ENCODE measurements at places on chromosomes 3 and 15. TPM values are rescaled to one million over a fixed set of nuclear protein-coding genes. Genes with fewer than 3 reads are reported as not detected.

Gene CCDC80
- 272 TPM for total RNA-seq

Gene HCN4
- 2.2 TPM for total RNA-seq

Gene PP2D1
- total RNA-seq, result not detected

Gene TRAIP
- 3.4 TPM for total RNA-seq

Gene CLSTN2
- total RNA-seq, result 80.9 TPM

Gene CPLX3
- total RNA-seq, result not detected

Gene GOLGA8G
- not detected for total RNA-seq

Gene DPPA2
- total RNA-seq, result 0.48 TPM

DNA sequence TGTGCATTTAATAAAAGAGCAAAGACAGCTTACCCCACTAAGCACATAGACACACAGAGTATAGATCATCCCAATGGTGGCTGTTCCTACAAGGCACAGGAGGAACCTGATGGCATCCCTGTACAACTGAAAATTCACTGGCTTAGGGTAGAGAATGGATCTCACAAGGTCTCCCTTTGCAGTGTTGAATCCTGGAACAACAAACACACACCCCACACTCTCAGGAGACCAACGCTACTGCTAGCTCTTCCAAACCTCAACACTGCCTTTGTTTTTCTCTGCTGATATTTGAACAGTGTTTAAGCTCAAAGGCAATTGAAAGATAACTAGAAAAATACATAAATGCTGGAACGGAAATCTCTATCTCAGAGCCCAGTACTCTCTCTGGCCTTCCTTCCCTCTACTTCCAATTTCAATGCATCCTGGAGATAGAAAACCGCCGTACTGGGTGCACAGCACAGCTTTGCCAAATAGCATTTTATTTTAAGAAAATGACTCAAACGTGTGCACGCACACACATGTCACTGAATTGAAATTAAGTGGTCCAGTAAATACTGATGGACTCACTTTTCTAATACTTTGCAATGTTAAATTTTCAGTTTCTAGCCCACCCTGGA, 87.5 kb upstream of the ATP13A5 start:
- no peak overlapping the region for H3K4me3 ChIP-seq
- no peaks in the 10 kb centered on the region for H3K36me3 ChIP-seq
- no peaks in the 10 kb centered on the region for H3K27me3 ChIP-seq
- no peaks in the 10 kb centered on the region for H3K4me1 ChIP-seq

DNA sequence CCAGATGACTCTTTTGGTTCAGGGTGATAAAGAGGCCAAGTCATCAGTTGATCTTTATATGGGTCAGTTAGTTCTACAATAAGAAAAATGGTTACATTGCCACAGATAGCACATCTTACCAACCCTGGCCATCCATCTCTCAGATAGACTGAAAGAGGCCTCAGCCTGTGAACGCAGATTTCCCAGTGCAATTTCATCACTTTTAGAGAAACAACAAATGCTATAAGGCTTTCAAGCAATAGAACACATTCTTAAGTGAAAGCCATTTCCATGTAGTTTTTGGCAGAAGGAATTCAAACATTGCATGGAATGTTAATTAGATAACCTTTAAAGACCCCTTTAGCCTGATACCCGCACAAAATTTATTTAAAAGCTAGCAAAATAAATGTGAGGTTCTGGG, 200.6 kb upstream of the ZBTB20 start:
- H3K27me3 ChIP-seq, result no peaks in the 10 kb centered on the region
- no peak overlapping the region for H3K27ac ChIP-seq
- peak; percentile 12 for DNase-seq
- H3K36me3 ChIP-seq, result no peaks in the 10 kb centered on the region
- no peak overlapping the region for H3K4me3 ChIP-seq

- no peak overlapping the region for H3K27ac ChIP-seq
- H3K27me3 ChIP-seq, result no peaks in the 10 kb centered on the region
- no peaks in the 10 kb centered on the region for H3K4me1 ChIP-seq
- peak; percentile 29 for DNase-seq
Measured at GRCh38 chr15:84611631-84612030, 10.8 kb downstream of the ZSCAN2 start.

DNA sequence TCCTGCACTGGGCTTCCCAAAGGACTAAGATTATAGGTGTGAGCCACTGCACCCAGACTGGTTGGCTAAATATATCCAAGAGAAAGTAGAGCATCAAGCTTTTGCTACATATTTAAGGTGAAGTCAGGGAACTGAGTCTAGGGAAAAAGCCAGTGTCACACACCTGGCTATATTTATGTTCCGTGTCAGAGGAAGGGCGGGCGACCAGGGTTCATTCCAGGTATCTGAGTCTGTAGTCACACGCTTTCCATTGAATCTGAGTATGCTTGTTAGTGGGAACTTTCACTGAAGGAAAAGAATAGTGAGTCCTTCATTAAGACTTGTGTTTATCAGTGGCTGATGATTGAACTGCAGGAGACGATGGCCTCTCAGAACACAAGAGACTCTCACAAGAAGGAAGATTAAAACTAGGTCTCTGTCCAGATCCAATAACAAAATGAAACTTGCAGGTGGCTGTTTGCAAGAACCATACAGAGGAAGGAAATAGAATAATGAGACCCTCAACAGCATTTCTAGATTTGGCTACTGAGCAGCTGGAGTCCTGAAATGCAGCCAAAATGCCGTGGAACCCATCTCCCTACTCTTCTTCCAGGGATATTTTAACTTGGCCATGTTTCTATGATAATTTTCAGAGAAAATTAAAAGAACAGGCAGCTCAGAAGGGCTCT, 276.3 kb downstream of the THSD4 start:
- H3K4me3 ChIP-seq, result no peak overlapping the region
- no peaks in the 10 kb centered on the region for H3K4me1 ChIP-seq
- H3K27ac ChIP-seq, result no peak overlapping the region
- DNase-seq, result no peak

DNA sequence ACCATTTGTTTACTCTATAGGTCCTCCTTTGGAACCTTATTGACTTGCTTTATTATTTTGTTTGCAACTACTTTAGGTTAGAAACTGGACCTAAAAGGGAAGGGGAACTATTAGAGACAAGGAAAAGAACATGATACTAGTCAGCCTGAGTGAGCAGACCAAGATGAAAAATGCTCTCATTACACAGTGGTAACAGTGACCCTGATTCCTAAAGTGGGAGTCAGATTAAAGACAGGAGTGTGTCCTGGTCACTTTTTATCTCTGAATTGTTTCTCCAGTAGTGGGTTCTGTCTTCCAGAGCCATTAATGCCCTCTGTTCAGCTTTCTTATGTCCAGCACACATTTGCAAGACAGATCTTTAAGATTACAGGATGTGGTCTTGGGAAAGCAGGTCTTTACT, 124.1 kb downstream of the TMEM108 start:
- H3K4me1 ChIP-seq, result no peaks in the 10 kb centered on the region
- no peaks in the 10 kb centered on the region for H3K27me3 ChIP-seq
- H3K36me3 ChIP-seq, result no peaks in the 10 kb centered on the region
- no peak overlapping the region for H3K27ac ChIP-seq

DNA sequence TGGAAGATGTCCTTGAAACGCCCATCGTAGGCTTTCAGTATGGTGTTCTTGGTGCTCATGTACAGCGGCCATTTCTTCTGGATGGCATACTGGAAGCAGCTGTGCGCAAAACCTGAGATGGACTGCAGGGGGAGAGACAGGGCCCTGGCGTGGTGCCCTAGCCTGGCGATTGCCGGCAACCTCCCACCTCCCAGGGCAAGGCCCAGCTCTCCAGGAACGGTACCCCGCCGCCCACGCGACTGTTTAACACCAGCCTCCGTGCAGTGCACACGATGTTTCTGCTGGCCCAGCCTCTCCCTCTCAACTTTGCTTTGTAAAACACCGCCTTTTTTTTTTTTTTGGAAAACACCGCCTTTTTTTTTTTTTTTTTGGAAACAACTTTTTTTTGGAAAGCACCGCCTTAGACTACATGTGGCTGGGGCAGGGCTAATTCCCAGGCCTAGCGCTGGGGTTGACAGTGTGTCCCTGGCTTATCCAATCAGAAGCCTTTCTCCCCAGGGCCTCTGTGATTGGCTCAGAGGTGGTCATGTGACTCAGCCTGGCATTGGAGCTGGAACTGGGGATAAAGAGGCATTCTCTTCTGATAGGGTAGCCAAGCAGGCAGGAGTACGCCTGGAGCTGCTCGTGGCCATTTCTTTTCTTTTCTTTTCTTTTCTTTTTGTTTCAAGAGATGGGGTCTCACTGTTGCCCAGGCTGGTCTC, 14.7 kb downstream of the IDH2 start:
- H3K4me1 ChIP-seq, result no peaks in the 10 kb centered on the region
- H3K4me3 ChIP-seq, result no peak overlapping the region
- H3K36me3 ChIP-seq, result peaks cover 9% of the 10 kb centered on the region
- H3K27ac ChIP-seq, result no peak overlapping the region
- no peaks in the 10 kb centered on the region for H3K27me3 ChIP-seq
- no peak for DNase-seq

GRCh38 chr15:31266712-31267111, 59.9 kb upstream of the KLF13 start:
- H3K4me1 ChIP-seq, result peaks cover 3% of the 10 kb centered on the region
- no peak overlapping the region for H3K4me3 ChIP-seq
- no peaks in the 10 kb centered on the region for H3K27me3 ChIP-seq
- DNase-seq, result no peak
- no peaks in the 10 kb centered on the region for H3K36me3 ChIP-seq

DNA sequence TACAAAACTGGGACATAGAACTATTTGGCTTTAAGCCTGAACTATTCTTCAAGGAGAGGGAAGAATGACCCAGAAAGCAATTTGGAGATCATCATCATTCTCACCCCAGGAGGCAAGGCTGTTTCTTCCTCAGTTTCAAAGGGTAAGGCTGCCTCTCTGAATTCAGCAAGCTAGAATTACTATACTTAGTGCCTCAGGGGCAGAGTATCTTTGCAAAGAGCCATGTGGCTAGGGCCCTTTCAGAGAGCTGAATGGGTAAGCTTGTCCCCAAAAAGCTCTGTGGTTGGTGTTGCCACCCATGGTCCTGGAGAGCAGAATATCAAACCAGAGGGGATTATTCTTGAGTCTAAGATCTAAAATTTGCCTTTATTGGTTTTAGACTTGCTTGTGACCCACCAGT, 720.3 kb upstream of the ARPP21 start:
- H3K27me3 ChIP-seq, result no peaks in the 10 kb centered on the region
- no peaks in the 10 kb centered on the region for H3K4me1 ChIP-seq
- H3K4me3 ChIP-seq, result no peak overlapping the region
- no peak for DNase-seq

DNA sequence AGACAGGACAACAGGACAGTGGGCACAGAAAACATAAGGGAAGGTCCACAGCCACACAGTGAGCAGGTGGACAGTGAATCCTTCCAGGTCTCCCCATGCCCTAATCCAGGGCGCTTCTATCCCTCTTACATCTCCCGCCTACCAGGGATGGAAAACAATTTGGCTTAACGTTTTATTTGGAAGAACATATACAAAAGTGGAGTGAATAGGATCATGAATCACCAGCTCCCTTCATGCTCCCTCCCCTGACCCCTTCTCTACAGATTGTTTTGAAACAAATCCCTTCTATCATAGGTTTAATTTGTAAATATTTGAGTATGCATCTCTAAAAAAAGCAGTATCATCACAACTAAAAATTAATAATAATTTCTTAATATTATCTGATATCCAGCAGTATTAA, 52.5 kb downstream of the CLDN11 start:
- no peaks in the 10 kb centered on the region for H3K4me1 ChIP-seq
- no peak overlapping the region for H3K4me3 ChIP-seq
- H3K27me3 ChIP-seq, result no peaks in the 10 kb centered on the region
- no peaks in the 10 kb centered on the region for H3K36me3 ChIP-seq
- H3K27ac ChIP-seq, result no peak overlapping the region
- no peak for DNase-seq

DNA sequence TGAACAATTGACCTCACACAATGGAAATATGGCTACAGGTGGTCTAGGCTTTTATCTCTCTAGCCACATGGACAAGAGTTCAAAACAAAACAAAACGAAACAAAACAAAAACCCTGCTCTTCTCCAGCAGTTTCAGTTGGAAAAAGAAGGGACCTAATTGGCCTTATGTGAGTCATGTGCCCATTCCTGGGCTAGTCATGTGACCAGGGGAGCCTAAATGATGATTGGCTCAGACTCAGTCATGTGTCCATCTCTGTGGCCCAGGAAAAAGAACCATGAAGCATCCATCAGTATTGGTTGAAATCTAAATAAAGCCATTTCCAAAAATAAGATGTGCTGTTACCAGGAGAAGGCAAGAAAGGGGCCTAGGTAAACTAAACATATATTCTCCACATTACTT, 96.8 kb downstream of the ANXA2 start:
- H3K27ac ChIP-seq, result no peak overlapping the region
- DNase-seq, result no peak
- H3K4me3 ChIP-seq, result no peak overlapping the region
- H3K4me1 ChIP-seq, result peaks cover 7% of the 10 kb centered on the region
- peaks cover 4% of the 10 kb centered on the region for H3K27me3 ChIP-seq

- peaks cover 35% of the 10 kb centered on the region for H3K4me1 ChIP-seq
- peaks cover 48% of the 10 kb centered on the region for H3K36me3 ChIP-seq
- DNase-seq, result no peak
- H3K27ac ChIP-seq, result no peak overlapping the region
Measured at GRCh38 chr15:63072023-63072650, 29.6 kb downstream of the TPM1 start.

- no peak overlapping the region for H3K27ac ChIP-seq
- H3K4me3 ChIP-seq, result no peak overlapping the region
- H3K4me1 ChIP-seq, result peaks cover under 1% of the 10 kb centered on the region
Measured at GRCh38 chr3:123337948-123338619, 110.8 kb downstream of the ADCY5 start.

DNA sequence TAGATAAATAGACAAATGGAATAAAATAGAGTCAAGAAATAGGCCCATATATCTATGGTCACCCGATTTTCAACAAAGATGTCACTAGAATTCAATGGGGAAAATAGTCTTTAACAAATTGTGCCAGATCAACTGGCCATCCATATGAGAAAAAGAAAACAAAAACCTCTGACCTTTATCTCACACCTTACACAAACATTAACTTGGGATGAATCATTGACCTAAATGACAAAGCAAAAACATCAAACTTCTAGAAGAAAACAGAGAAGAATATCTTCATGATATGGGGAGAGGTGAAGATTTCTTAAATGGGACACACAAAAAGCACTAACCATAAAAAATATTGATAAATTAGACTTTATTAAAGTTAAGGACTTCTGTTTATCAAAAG, 31.9 kb downstream of the ITGA11 start:
- no peak overlapping the region for H3K4me3 ChIP-seq
- H3K27ac ChIP-seq, result peak overlapping the region; percentile 16
- no peak for DNase-seq
- no peaks in the 10 kb centered on the region for H3K27me3 ChIP-seq
- H3K36me3 ChIP-seq, result peaks cover 7% of the 10 kb centered on the region

DNA sequence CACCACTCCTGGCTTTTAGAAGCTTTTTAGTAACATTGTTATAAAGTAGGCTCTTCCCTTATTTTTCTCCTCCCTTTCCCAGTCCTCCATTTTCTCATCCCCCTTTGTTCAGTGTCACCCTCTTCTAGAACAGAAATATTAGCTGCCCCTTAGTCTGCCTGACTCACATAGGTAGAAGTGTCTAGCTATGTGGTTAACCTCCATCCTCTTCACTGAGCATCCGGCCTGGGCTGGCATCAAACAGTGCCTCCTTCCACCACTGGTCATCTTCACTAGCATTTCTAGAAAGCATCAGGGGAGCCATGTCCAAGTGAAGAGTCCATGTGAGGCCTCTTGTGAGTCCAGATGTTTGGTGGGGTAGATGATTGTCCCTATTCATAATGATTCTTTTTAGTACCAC, 70.0 kb upstream of the SKOR1 start:
- H3K36me3 ChIP-seq, result no peaks in the 10 kb centered on the region
- no peak overlapping the region for H3K27ac ChIP-seq
- H3K27me3 ChIP-seq, result no peaks in the 10 kb centered on the region
- H3K4me3 ChIP-seq, result no peak overlapping the region
- no peak for DNase-seq

Measured in astrocyte (in vitro differentiated cells and primary cell).